ENCODE measurements at places on chromosomes 12 and 14.

GRCh38 chr14:58026967-58027366 lies 125.0 kb downstream of the ARMH4 start:
- no peak for DNase-seq

DNA sequence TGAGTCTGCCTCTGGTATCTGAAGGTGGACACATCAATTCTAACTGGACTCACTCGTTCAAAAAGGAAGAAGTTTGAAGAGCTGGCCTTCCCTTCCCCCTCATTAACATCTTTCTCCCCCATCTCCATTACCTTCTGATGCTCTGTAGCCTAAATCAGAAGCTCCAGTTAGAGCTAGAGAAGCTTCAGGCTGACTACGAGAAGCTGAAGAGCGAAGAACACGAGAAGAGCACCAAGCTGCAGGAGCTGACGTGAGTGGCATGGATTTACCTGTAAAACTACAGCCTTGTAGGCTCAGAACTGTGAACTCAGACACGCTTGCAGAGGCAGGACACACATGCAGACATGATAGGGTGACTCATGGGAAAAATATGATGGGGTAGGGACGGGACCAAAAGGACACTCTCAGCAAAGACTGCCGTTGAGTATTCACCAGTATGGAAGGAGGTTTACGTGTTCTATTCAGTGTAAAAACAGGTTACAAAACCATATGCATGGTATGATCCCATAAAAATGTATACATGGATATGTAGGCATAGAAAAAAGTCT lies 14.3 kb upstream of the PIP4K2C start:
- DNase-seq, result no peak

DNA sequence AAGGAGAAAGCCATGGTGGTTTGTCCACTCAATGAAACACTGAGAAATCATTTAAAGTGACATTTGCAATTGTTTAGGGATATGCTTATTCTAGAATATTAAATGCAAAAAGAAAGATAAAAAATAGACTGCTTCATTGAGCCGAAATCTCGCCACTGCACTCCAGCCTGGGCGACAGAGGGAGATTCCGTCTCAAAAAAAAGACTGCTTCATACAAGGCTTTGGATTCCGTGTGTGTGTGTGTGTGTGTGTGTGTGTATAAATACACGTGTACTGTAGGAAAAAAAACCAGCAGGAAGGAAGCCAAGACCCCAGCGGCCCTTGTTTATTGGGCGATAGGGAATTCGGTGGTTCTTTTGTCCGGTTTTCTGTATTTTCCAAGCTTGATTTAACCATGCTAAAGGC lies 3.2 kb upstream of the ZNF839 start:
- DNase-seq, result no peak

GRCh38 chr12:87883806-87884205 lies 145.4 kb downstream of the C12orf50 start:
- DNase-seq, result no peak

DNA sequence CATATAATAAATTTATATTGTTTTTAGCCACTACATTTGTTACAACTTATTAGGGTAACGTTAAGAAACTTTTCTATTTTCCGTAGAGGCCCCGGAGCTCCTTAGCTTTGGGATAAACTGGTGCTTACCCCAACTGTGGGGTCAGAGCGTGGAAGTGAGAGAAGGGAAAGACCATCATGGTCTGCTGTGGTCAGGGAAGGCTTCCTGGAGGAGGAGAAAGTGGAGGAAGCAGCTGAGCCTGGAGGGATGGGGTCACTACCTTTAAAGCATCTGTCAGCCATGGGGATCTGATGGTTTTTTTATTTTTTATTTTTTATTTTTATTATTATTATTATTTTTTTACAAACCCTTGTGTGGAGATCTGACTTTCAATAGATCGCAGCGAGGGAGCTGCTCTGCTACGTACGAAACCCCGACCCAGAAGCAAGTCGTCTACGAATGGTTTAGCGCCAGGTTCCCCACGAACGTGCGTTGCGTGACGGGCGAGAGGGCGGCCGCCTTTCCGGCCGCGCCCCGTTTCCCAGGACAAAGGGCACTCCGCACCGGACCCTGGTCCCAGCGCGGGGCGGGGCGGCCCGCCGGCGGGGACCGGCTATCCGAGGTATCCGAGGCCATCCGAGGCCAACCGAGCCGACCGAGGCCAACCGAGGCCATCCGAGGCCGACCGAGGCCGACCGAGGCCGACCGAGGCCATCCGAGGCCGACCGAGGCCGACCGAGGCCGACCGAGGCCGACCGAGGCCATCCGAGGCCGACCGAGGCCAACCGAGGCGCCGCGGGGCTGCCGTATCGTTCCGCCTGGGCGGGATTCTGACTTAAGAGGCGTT lies 1101.2 kb upstream of the TMEM132C start:
- no peak for DNase-seq

- DNase-seq, result no peak
These were observed 52.1 kb downstream of the HSPB8 start for GRCh38 chr12:119230807-119231206.

DNA sequence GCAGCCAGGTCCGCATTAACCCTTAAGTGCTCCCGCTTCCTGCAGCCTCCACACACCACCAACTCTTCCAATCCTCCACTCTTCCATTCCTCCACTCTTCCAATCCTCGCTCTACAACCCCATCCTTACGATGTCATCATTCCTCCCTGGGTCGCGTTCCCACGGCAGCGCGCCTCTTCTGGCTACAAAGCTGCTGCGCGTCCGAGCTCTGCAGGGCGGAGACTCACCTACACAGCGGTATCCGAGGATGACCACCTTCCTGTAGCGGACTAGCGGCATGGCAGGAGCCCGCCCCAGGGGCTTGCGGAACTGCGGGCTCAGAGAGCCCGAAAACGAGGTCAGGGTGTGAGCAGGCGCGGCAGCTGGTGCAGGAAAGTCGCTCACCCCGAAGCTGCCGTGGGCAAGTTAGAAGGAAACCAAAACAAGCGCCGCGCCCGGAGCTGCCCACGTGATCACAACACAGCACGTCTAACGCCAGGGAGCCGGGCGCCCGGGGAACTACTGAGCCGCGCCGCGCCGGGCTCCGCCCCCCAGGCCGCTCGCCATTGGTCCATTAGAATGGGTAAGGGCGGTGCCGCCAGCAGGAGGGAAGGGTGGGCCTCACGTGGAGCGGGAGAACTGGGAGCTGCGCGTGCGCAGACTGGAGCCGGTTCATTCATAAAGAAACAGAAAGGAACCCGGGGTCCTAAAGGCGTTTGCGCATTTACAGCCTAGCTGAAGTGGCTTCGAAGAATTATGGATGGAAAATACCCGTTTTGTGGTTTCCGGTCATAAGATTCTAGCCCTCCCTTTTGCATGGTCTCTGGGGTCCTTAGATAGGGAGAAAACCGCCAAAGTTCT lies at the start of gene RHEBL1:
Gene RHEBL1 (minus strand): TSS at position 473 of the 840 bp plus-strand sequence. CDS start 194 bp downstream, at position 279.
- peak; percentile 95 for DNase-seq

DNA sequence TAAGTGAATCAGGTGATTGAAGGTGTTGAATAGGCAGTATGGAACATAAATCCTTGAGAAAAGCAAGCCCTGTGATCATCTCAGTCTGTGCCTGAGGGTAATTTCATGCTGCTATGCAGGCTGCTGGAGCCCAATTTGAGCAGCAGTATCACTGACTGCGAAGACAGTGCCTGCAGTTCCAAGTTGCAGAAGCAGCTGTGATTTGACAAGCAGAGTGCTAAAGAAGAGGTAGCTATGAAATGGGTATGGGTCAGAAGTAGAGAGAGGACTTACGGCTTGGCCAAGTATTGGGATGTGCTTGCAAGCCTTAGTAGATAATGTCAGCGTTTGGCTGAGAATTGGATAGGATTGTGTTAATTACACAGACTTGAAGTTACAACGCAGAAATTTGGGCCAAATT lies 22.5 kb downstream of the PIK3C2G start:
- DNase-seq, result no peak

DNA sequence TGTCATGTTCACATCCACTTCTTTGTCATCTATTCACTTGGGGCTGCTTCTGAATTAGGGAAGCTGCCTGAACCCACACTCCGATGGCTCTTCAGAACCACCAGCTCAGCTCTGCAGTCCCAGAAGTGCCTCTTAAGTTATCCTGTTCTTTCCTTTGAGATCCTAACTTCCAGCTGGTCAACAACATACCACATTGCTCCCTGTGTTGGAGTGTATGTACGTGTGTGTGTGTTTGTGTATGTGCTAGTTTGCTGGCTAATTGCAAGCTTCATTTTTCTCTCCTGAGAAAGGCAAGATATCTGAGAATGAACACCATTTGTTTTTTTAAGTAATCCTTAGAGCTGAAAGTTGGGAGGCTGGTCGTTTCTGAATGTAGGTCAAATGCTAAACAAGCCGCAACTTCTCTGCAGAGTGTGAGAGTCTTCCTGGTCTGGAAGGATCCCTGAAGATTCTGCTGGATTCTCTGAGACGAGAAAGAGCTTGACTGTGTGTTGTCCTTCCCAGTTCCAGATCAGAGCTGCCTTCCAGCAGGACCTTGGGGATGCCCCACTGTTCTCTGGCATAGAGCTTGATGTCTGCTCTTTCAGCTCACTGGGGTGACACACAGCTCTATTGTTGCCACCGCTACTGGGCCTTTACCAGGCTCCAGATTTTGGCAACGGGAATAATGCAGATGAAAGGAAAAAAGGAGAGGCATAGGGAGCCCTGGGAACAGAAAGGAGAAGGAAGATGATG lies 839 bp downstream of the GSG1 start:
- DNase-seq, result peak; percentile 49

- DNase-seq, result no peak
These were observed 25.2 kb downstream of the PRDM4 start for GRCh38 chr12:107735763-107736162.

- no peak for DNase-seq
These were observed 170.9 kb upstream of the LMNTD1 start for GRCh38 chr12:25723921-25724491.

GRCh38 chr14:34300882-34301734 lies 160.9 kb downstream of the SPTSSA start:
- DNase-seq, result peak; percentile 20

DNA sequence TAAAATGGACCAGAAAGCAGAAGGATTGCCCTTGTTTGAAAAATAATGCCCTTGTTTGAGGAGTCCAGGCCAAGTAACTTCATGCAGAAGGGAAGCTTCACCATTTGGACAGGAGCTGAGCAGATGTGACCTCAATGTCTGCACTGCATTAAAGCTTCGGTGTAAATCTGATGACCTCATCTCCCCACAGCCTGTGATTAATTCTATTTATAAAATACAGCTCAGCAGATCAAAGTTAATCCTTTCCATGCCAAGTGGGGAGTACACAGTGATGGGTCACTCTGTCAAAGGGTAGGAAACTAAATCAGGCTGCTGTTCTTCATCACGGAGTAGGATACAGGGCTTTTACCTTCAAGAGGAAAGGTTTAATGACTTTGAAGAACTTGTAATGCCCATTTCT lies 533.7 kb downstream of the RPS29 start:
- no peak for DNase-seq

DNA sequence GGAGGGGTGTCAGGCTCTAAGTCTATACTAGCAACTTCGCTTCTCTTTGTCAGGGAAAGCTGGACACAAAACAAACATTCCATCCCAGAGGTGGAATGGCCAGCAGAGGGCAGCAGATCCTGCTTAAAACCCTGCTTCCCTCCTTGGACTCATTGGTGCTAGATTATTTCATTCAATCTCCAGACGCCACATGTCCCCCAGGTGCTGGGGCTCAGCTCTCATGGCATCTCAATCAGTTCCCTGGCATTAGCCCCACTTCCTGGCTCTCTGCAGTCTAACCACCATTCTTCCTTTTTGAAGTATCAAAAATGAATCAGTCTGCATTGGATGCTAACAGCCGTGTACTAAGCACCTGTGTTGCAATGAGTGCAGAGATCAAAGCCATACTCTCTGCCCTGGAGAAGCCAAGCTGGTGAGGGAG lies 8.1 kb upstream of the PPP1R1A start:
- DNase-seq, result no peak

DNA sequence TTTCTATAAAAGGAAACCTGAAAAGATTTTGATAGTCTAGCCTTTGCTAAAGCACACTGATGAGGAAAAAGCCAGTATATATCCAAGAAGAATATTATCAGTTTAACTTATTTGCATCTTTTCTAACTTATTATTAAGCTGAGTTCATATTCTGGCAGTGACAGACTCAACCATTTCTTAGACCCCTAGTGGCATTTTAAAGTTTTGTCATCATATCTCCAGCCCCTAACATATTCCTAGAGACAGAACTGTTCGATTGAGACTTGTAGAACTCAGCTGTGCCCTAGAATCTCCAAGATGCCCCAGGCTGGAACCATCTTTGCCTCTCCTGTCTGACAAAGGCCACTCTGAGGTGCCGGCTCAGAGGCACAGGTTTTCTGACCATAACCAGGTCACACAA lies 365.6 kb downstream of the NELL2 start:
- no peak for DNase-seq

Data from NCI-H187 treated with DMSO at 0.1 percent for 48 hours (cell line).